NCI-H2107 (cell line): ENCODE measurements at places on chromosomes 2 and 18.

GRCh38 chr2:135163306-135163705 is 111.2 kb downstream of the RAB3GAP1 start:
- DNase-seq = no peak

GRCh38 chr2:43027097-43027873 is 199.1 kb downstream of the ZFP36L2 start:
- DNase-seq = no peak

DNA sequence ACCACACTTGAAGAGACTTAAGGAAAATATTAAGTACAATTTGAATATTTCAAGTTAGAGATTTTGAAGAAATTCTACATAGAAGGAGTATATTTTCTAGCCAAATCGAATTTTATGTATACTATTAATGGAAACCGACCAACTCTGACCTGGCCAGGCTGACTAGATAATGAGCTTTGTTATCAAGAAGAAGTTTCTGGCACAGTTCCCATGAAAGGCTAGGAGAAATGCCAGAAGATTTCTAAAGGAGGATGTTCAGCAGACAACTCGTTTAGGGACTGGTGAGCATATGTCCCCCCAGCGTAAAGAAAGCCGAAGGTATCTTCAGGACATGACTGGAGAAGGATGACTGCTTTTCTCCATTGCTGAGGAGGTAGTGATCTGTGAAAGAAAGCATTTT is 127.3 kb downstream of the DIS3L2 start:
- no peak for DNase-seq

GRCh38 chr2:5691221-5691984 is 781 bp upstream of the SOX11 start:
- DNase-seq = peak; percentile 66

GRCh38 chr2:151905963-151906632 is 77.9 kb upstream of the ARL5A start:
- no peak for DNase-seq

- no peak for DNase-seq
Measured at GRCh38 chr2:26504002-26504401, 26.1 kb upstream of the OTOF start.

GRCh38 chr2:24871852-24872333 is 48.1 kb downstream of the ADCY3 start:
- no peak for DNase-seq

DNA sequence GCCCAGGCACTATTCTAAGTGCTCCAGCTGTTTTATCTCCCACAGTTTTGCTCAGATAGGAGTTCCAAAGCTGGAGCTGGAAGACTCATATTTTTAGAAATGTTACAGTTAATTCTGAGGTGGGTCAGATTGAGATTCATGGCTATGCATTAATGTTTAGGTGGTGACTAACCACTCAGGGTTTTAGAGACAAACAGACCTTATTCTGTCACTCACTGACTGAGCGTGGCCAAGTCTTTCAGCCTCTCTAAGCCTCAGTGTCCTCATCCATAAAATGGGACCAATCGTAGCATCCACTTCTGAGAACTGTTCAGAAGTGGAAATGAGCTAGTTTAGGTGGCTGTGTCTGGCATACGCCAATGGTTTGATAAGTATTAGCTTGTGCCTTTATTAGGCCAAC is 4.3 kb upstream of the CASP8 start:
- DNase-seq = no peak

DNA sequence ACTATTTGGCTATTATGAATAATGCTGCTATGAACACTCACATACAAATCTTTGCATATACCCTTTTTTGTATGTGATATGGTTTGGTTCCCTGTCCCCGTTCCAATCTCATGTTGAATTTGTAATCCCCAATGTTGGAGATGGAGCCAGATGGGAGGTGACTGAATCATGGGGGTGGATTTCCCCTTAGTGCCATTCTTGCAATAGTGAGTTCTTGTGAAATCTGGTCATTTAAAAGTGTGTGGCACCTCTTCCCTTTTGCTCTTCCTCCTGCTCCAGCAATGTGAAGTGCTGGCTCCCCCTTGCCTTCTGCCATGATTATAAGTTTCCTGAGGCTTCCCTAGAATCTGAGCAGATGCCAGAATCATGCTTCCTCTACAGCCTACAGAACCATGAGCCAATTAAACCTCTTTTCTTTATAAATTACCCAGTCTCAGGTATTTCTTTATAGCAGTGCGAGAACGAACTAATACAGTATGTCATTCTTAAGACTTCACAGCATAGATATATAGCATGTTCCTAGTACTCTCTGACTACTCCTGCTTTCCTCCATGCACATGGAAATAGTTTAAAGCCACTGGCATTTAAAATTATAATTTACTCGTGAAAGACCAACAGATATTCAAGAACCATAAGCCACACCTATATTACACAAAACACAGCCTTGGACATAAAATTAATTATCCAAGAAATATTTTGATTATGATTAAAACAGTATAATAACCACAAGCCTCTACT is 75.2 kb downstream of the COBLL1 start:
- no peak for DNase-seq

- no peak for DNase-seq
Measured at GRCh38 chr2:152693033-152693432, 24.2 kb downstream of the PRPF40A start.

- DNase-seq = no peak
Measured at GRCh38 chr2:133431289-133431688, 137.0 kb downstream of the NCKAP5 start.

GRCh38 chr2:240509667-240510512 is 47.9 kb downstream of the ANKMY1 start:
- no peak for DNase-seq

DNA sequence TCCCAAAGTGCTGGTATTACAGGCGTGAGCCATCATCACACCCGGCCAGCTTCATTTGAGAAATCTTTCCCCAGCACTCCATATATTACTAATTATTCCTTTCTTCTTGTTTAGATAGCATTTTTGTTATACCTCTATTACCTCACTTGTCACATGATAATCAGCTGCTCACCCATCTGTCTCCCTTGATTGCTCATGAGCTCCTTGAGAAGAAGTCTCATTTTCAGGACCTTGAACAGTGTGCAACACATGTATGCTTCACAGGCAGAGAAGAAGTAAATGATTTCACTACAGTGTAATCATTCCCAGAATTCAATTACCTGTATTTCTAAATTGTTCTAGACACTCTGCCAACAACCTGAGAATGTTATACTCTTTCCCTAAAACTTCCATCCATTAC is 6.2 kb downstream of the PAIP2B start:
- no peak for DNase-seq

DNA sequence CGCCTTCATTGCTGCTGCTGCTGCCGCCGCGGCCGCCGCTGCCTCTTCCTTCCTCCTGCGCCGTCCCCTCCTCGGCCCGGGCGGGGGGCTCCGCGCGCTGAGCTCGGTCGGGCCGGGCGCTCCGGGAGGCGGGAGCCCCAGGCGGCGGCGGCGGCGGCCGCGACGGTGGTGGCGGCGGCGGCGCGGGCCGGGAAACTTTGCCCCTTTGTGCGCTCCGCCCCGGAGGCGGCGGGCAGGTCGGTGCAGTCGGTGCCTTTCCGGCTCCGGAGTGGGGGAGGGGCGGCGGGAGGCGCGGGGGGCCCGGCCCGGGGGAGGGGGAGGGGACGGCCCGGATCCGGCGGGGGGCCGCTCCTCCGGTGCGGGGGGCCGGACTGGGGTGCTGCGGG is 205 bp downstream of the TET3 start:
- no peak for DNase-seq

GRCh38 chr2:71743995-71744675 is 290.8 kb downstream of the DYSF start:
- DNase-seq = no peak

DNA sequence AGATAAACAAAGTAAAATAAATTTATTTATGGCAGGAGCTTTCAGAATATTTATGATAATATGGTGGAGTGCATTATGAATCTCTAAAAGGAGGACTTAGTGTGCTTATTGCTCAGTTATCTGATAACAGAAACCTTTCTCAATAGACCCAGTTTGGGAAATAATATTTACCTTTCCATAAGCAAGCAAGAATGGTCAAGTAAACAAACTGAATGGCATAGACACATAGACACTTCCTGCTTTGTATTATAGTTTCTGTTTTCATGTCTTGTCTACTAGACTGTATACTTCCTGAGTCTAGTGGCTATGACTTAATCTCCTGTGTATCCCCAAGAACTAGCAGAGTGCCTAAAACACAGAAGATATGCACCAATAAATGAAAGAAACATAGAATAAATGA is 87.8 kb downstream of the UPP2 start:
- no peak for DNase-seq

DNA sequence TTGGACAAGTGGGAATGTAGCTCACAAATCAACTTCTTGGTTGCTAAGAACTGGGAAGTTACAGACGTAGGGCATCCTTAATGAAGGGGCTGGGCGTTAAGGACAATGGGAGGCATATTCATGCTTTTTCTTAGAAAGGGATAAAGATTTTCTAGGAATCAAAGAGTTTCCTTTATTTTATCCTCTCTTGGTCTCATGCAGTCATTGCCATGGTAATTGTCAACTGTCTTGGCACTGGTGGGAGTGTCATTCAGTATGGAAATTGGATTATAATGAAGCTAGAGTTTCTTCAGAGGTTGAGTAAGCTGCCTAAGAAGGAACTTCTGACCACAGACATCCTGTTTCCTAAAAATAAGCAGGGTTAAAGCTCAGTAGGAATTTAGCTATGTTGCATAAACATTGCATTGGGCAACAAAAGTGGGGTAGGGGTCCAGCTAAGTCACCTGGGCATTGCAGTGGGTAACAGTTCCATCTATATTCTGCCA is 114.0 kb downstream of the LYPD6B start:
- DNase-seq = no peak

DNA sequence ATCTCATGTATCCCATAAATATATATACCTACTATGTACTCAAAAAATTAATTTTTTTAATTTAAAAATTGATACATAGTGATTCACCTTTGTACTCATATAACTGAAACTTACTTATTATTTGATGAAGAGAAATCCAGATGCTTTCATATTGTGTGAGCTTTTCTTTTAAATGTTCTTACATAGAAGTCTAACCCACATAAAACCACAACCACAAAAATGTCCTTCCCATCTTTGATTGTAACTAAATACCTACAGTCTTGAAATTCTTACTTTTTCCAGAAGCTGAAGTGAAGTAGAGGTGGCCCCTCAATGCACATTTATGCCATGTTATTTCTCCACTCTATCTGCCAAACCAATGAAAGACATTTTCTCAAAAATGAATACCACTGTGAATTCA is 117.9 kb upstream of the COL5A2 start:
- no peak for DNase-seq

DNA sequence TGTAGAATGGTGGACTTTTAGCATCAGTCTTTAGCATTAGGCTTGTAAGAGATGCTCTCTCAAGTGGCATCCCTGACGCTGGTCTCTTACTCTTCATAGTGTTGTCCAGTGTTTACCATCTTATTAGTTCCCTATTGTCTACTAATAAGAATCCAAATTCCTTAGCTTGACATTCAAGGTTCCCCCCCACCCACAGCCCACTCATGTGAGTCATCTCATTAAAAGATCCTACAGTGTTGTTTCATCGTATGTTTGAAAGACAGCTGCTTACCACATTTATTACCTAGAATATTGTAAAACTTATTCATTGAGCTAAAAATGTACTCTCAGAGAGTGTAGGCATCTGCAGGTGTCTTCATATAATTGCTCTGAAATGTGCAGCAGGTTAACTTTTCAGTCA is 28.5 kb downstream of the EIF5B start:
- DNase-seq = no peak

GRCh38 chr2:133674433-133675331 is 106.4 kb upstream of the NCKAP5 start:
- peak; percentile 48 for DNase-seq

DNA sequence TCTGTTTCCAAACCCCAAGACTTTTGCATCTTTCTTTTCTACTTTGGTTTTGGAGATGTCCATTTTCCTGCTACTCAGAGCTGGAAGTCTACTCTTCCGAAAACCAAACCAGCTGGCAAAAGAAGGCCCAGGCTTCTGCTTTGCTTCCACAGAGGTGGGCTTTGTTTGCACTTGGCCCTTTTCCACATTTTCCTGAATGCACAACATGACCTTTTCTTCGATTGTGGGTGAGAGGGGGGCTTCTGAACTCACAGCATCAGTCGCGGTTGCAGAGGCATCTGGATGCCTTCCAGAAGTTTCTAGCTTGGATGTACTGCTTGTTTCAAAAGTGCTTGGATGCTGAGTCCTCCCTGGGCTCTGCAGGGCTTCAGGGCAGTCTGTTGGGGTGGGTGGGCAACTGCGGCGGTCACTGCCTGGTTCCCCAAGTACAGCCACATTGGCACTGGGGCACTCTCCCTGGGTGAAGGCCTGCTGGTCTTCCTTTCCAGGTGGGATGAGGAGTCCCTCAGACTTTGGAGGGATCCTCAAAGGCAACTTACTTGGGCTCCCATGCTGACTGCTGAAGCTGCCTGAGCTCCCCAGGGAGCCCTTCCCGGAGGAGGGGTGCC is 112.3 kb upstream of the LYPD1 start:
- DNase-seq = no peak

- no peak for DNase-seq
Measured at GRCh38 chr2:11100976-11101375, 54.3 kb upstream of the SLC66A3 start.

DNA sequence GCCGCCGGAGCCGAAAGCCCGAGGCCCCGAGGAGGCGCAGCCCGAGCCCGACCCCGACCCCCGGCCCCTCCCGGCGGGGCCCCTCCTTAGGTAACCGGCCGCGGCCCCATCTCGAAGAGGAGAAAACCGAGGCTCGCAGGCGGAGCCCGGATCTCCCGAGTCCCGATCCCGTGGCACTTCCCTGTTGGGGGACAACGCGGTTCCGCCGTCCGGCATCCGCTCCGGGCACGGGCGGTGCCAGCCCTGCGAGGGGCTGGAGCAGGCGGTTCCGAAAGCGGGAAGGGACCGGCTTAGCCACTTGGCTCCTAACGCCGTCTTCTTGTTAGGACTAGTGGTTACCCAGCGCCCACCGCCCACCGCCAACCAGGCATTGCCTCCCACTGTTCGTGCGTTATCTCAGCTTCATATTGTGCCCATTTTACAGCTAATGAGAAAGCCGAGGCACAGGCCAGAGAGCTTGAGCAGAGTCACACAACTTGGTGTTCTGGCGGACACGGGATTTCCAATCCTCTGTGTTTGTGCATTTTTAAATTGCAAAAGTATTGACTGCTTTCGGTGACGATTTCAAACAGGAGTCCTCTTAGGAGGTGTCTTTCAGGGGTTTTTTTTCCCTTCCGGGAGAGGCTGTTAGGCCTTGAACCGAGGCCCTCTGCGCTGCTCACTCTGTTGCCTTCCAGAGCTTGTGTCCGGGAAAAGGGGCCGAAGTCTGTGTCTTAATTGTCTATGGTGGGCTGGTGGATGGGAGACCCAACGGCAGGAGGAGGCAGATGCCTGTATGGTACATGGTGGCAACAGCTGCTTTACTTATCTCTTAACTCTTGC is 562 bp downstream of the CENPA start:
- DNase-seq = no peak

GRCh38 chr2:164080486-164080885 is 344.7 kb upstream of the FIGN start:
- DNase-seq = no peak

DNA sequence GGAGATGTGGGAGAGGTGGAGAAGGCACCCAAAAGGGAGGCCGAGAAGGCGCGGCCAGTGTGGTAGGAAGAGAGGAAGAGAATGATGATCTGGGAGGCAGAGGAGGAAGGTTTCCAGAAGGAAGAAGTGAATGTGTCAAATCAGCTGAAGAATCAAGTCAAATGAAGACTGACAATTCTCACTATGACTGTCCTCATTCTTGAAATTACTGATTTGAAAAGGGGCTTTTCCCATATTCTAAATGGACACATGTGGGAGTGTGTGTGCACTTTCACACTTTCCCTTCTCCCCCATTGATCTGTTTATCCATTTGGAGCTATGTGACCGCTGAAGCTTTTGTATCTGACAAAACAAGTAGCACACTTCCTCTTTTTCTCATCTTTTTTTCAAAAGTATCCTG is 6.1 kb downstream of the AFF3 start:
- no peak for DNase-seq

GRCh38 chr18:36350839-36351469 is 53.4 kb downstream of the FHOD3 start:
- DNase-seq = no peak
